ENCODE measurements at places on chromosomes 7 and 10. TPM values are rescaled to one million over a fixed set of nuclear protein-coding genes. Genes with fewer than 3 reads are reported as not detected.

TMEM209 gene
- 11.4 TPM for total RNA-seq

DNA sequence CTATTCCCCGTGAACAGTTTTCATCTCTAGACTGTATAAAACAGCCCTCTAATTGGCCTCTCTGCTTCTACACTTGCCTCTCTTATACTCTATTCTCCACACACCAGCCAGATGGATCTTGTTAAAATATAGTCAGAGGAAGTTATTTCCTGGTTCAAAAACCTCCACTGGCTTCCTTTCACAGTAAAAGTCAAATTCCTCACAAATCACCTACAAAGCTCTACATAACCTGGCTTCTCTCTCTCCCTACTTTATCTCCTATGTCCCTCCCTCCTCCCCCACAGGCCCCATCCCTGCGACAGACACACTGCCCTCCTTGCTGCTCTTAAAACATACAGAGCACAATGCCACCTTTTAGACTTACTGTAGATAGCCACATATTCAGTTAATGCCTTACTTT, 60.1 kb downstream of the TPK1 start:
- no peak for DNase-seq

GRCh38 chr10:129864601-129865126, 99.4 kb downstream of the EBF3 start:
- no peak for DNase-seq

- DNase-seq, result no peak
Observed at GRCh38 chr7:30513762-30514161, 9.1 kb upstream of the GGCT start.

GRCh38 chr7:1512781-1513656, 8.8 kb upstream of the INTS1 start:
- DNase-seq, result no peak

CCAR1 gene
- total RNA-seq, result 62.5 TPM

- DNase-seq, result no peak
Observed at GRCh38 chr7:75738604-75738974, at the start of gene HIP1. Gene HIP1, minus strand, starts transcription at chr7:75738941. Its CDS starts 21 bp downstream, at chr7:75738920.

GRCh38 chr10:67861750-67862432, 22.6 kb upstream of the SIRT1 start:
- DNase-seq, result no peak

MYOF gene
- 16.1 TPM for total RNA-seq

GRCh38 chr7:16791071-16791470, 13.7 kb downstream of the AGR2 start:
- no peak for DNase-seq

SYT15B gene
- total RNA-seq, result not detected

DYDC2 gene
- not detected for total RNA-seq

DNA sequence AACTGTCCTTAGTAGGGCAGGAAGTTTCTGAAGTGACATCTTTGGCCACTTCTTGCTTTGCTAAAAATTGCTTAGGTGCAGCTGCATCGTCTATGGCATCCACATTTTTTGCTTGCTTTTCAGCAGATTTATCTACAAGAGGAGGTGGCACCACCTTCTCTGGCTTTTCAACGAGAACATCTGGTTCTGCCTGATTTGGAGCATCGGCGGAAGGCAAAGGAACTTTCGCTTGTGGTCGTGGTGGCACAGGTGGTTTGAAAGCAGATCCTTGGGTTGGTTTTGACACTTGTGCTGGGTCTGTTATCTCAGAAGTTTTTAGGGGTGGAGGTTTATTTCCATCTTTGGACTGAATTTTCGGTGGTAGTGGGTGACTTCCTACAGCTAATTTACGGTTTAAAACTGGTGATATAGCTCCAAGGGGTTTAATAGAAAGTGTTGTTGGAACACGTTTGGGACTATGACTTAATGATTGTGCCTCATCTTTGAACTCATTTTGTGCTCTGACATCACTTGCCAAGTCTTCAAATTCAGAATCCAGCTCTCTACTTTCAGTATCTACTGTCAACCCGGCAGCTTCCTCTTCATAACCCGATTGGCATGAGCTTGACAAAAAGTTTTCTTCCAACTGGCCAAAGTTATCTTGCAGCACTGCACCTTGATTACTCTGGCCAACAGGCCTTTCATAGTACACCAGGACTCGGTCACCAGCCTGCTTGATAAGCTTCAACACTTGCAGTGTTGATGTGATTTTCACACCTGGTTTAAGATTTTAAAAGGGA, 44.0 kb downstream of the SLC18A2 start:
- DNase-seq, result no peak

MUC3A gene
- 7.3 TPM for total RNA-seq

PRPS1L1 gene
- total RNA-seq, result not detected

ZNF138 gene
- total RNA-seq, result 2.6 TPM

GRCh38 chr7:738241-738640, 11.2 kb upstream of the PRKAR1B start:
- DNase-seq, result no peak

HTRA1 gene
- not detected for total RNA-seq

IQUB gene
- 0.05 TPM for total RNA-seq

DNA sequence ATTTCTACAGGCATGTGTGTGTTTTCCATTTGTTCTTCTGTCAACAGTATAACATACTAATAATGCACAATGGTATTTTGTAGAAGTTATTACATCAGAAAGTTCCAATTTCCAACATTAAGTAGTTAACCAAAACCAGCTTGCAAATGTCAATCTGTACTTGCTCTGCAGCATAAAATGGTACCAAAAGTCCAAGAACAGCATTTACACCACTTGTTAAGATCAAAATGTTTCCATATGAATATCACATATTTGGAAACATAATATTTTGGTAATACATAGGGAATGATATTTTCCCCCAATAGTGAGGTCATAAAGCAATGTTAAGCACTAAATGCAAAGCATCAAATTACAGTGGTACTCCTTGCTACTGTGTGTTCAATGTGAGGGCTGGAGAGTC, 162.1 kb downstream of the ZNF438 start:
- no peak for DNase-seq

- no peak for DNase-seq
Observed at GRCh38 chr10:74898201-74898976, 72.0 kb downstream of the KAT6B start.

DNA sequence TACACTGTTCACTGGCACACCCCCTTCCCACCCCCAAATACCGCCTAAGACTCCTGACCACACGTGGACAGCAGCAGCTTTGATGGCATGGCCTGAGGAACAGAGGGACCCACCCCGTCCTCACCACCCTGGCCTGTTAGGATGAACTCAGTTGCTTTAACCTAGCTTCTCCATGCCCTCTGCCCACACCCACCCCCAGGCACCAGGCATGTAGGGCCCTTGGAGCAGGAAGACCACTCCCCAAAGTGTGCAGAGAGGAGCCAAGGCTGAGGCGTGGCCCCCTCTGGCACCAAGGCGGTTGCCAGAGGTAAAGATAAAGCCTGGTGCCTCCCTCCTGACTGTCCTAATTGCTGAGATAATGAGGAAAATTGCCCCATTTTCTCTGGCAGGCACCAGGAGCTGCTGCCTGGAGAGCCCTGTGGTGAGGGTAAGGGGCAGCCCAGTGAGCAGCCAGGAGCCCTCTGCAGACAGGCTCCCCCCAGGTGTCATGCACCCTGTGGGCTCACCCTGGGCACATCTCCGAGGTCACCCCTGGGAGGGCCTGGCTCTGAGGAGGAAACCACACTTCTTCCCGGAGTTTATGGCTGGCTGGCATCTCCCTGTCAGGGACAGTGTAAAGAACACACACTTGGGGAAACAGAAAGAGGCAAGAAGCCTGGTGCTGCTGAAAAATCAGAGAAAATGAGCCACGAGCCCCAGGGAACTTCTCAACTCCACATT, 47.7 kb downstream of the LRRC20 start:
- no peak for DNase-seq

SLC26A3 gene
- not detected for total RNA-seq

DNA sequence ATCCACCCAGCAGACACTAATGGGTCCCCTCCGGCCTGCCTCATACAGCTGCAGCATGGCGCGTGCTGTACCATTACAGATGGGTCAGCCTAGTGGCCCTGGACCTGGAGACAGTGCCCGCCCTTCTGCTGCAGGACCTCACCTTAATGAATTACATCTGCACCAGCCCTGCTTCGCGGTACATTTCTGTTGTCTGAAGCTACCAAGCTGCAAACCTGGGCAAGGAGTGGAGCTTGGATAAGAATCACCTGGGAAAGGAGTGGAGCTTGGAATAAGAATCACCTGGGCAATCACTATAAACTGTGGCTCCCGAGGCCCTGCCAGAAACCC, 33.0 kb upstream of the EN2 start:
- no peak for DNase-seq

Measured in HT-29 (cell line).